Stimulated activated CD8-positive, alpha-beta memory T cell treated with anti-CD3 and anti-CD28 coated beads, Interleukin-4, amount 100 ng/mL, for 4 hours (primary cell): ENCODE measurements at places on chromosomes 5 and 9.

- DNase-seq = no peak
Measured at GRCh38 chr9:95134457-95134881, 183.0 kb downstream of the FANCC start.

DNA sequence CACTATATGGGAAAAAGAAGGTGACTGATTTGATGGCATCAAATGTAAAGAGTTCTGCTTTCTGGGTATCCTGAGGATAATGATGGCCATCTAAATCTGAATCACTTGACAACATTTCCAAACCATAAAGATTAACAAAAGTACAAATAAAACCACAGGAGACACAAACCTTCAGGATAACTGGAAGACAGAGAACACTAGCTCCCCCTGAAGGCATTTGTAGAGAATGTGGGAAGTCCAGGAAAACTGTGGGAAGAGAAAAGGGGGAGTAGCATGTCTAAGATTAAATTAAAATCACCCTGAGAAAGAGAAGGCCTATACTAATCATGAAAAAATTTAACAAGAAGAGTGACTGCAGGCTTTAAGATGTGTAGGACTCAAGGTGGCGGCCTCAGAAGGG is 116.2 kb downstream of the PRELID2 start:
- no peak for DNase-seq

GRCh38 chr5:56677690-56678305 is 137.6 kb upstream of the MAP3K1 start:
- no peak for DNase-seq

DNA sequence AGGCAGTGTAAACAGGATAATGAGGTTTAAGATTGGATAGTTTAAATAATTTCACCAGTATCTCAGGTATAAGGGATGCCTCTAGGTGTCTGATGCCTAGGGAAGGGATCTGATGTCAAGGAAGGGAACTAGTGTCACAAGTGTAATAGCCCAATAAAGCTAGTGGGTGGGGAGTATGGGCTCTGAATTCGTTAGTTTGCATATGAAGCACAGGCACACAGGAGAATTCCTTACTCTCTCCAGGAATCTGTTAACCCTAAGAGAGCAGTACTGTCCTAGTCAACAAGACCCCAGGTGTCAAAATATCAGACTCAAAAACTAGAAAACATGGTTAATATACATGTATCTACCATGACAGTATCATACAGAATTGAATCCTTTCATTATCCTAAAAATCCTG is 352.5 kb upstream of the CYLC2 start:
- DNase-seq = no peak

DNA sequence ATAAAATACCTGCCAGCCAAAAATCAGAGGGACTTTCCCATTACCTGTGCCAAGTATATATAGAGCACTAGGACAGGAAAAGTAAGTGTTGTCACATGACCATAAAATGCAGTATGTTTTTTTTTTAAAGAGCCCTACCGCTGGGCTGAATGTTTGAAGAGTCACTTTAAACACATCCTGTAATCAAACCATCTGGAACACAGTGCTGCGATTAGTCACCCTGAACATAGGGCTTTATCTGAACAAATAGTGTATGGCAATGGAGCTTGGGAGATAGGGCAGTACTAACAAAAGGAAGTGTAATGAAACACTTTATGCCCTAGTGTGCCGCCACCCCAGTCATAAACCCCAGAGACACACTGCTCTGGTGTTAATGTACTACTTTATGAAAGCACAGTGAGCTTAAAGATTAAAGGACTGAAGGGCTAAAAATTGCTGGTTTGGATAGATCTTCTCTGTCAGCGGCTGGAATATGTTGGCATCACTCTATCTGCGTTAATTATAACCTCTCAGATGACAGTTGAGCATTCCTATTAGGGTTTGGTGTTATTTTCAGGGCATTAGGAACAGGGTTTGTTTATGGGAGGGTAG is 90.4 kb downstream of the ZNF608 start:
- no peak for DNase-seq

DNA sequence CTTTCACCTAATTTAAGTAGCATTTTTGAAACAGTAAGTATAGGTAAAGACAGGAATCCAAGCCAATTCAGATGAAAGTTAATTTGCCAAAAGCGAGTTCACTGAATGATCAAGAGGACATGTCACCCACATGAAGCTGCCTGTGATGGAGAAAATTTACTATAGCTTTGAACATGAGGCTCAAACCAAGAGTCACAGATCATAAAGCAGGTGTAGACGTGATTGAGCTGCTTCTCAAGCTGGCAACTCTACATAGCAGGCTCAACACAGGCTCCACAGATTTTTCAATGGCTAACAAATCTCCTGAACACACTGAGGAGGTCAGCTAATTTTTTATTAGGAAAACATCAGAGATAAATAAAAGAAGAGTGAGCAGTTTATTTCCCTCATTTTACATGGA is 173.7 kb downstream of the FAM114A2 start:
- DNase-seq = no peak

GRCh38 chr5:179115307-179115706 is 55.1 kb downstream of the ZNF354C start:
- no peak for DNase-seq

DNA sequence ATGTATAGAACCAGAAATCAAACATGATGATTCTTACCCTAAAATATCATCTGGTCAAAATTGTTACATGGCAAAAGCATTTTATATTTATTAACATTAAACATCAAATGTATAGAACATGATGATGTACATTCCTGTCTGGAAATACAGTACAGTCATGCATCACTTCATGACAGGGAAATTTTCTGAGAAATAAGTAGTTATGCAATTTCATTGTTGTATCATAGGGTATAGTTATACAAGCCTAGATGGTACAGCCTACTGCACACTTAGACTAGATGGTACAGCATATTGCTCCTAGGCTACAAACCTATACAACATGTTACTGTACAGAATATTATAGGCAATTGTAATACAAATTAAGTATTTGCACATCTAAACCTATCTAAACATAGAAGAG is 64.6 kb upstream of the VCAN start:
- no peak for DNase-seq
